ENCODE measurements at places on chromosomes 2 and 18.

- DNase-seq = peak; percentile 56
Observed at GRCh38 chr2:1731963-1732768, 12.1 kb downstream of the PXDN start.

- DNase-seq = no peak
Observed at GRCh38 chr2:66962716-66963115, 434.4 kb upstream of the ETAA1 start.

- DNase-seq = no peak
Observed at GRCh38 chr2:228689053-228689452, 507.6 kb upstream of the SPHKAP start.

GRCh38 chr2:108619925-108620620, 85.8 kb downstream of the LIMS1 start:
- no peak for DNase-seq

DNA sequence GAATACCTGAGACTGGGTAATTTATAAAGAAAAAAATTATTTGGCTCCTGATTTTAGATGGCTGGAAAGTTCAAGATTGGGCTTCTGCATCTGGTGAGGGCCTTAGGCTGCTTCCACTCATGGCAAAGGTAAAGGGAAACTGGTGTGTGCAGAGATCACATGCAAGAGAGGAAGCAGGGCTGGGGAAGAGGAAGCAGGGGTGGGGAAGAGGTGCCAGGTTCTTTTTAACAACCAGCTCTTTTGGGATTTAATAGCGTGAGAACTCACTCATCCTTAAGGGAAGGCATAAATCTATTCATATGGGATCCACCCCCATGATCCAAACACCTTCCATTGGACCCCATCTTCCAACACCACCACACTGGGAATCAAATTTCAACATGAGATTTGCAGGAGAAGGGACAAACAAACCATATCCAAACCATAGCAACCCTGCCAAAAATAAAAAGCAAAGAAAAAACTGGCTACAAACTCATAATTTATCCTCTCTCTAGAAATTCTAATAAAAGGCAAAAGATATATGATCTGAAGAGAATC, 30.4 kb downstream of the PRKRA start:
- no peak for DNase-seq

DNA sequence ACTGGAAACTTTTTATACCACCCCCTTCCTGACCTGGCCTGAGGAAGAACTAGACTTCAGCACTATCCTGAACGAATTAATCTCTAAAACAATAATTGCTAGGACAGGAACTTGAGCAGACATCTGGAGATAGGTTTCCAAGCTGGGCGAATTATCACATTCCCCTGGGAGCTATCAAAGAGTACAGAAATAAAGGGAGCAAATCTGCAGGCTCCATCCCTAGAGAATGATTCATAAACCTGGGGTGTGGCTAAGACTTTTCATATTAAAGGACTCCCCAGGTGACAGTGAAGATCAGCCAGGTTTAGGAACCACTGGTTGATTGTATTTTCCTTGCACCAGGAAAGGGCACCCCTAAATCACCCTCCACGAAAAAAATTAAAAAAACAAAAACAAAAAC, 105.6 kb upstream of the NOL4 start:
- no peak for DNase-seq

DNA sequence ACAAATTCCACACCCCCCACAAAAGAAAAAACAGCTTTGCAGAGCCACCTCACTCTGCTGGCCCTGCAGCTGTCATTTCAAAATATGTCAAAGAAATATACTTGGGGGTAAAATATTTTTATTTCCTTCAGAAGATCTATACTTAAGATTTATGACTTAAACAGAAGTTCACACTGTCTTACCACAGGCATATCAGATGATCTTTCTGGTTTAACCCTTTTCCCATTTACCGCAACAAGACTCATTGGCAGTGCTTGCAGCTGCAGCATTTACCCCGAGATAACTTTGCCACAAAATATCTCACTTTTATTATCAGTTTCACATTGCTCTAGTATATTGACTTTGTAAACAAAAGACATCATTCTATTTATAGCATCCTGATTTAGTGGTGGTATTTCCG, 21.6 kb upstream of the SLC35G4 start:
- DNase-seq = no peak

GRCh38 chr2:71226096-71226964, 573 bp downstream of the PAIP2B start:
- no peak for DNase-seq

- no peak for DNase-seq
Observed at GRCh38 chr18:56085551-56085950, 497.6 kb upstream of the TCF4 start.

- peak; percentile 83 for DNase-seq
Observed at GRCh38 chr2:12317814-12318426, 398.8 kb upstream of the TRIB2 start.

DNA sequence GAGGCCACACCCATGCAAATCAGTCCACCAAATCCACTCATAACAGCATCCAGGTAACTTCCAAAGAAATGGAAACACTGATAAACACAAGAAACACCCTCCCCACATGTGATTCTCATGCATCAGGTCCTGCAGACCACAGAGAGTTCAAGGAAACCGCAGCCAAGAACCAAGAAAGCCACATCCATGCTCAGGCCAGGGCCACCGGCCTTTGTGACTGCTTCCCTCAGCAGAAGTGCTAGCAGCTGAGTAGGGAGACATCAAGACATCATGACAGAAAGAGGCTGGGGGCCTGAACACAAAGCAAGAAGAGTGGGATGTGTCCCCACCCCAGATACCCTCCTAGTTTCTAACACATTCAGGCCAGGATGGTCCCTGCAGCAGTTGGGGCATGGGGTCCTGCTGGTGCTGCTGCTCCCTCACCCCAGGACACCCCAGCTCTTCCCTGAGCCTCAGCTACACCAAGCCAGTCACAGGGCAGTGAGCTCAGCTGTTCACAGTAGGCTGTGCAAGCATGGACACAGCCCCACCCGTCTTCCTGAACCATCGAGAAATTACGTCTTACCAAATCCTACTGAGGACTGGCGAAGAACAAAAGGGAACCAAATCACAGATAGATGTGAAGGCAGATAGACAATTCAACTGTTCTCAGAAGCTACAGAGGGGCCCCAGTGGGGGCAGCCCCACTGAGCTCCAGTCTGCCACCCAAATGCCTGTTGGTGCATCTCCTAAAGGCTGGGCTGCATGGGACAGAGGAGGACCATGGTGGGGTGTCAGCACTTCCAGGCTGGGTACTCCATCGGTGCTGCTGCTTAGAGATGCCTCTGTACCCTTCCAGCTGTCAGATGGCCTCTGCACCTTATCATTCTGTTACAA, 60.9 kb downstream of the HDAC4 start:
- DNase-seq = no peak

- no peak for DNase-seq
Observed at GRCh38 chr18:58557008-58557435, 71.9 kb downstream of the ALPK2 start.

DNA sequence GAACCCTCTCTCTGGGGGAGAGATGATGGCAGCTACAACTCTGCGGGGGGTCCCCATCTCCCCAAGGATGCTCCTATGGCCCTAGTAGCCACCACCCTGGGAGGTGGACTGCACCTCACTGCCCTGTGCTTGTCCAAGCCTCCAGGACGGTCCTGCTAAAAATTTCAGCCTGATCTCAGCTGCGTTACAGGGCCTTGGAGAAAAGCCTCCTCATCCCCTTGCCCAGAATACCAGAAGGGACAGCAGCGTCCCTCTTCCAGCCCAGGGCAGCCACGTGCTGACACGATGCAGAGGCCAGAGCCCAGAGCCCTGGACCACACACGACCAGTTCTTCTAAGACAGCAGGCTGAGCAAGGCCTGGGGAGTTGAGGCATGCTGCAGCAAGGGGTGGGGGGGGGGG, 81.9 kb downstream of the GFPT1 start:
- DNase-seq = no peak

DNA sequence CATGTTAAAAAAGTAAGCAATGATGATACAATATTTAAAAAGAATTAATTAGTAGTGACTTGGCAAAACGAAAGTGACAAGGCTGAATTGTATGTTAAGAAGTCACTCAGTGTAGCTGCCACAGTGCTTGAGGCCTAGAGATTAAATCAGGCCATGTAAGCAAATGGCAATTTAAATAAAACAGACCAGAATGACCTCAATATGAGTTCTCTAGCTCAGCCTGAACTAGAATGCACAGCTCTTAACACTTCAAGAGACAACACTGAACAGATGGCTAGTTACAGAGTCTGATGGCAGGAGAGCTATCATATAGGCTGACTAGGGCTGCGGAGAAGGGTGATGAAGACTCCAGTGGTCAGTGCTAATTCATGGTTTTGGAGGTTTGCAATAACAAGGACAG, 117.9 kb upstream of the ZBTB14 start:
- DNase-seq = no peak

GRCh38 chr2:42921721-42922120, 129.3 kb upstream of the HAAO start:
- no peak for DNase-seq

- DNase-seq = no peak
Observed at GRCh38 chr18:74996996-74997395, 211.9 kb downstream of the PTGR3 start.

GRCh38 chr2:149787206-149787605, 199.6 kb upstream of the MMADHC start:
- DNase-seq = no peak

DNA sequence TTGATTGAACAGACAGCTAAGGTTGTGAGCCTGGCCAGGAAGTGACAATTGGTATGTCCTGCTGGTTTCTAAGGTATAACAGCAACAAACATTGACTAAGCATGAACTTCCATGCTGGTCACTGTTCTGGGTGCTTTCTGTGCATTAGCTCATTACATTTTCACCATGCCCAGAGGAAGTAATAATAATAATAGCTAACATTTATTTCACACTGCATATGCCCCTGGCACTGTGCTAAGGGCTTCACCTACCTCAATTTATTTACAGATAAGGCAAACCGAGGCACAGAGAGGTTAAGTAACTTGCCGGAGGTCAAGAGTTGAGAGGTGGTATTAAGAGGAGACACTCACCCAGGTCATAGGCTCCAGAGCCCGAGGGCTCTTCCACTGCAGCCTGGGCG, 113.6 kb downstream of the PDCL3 start:
- DNase-seq = no peak

DNA sequence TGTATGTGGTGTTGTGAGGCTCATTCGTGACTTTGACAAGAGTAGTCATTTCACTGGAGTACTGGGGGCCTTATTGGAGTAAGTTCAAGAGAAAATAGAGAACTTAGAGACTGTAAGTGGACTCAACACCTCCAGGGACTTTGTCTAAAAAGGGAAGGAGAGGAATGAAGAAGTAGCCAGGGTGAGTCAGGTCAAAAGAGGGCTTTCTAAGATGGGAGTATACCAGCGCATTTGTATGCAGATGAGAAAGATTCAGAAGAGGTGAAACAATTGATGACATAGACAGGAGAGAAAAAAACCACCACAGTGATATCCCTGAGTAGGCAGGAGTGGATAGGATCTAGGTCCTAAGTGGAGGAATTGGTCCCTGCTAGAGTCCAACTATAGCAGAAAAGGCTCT, 246.8 kb downstream of the IKZF2 start:
- no peak for DNase-seq

DNA sequence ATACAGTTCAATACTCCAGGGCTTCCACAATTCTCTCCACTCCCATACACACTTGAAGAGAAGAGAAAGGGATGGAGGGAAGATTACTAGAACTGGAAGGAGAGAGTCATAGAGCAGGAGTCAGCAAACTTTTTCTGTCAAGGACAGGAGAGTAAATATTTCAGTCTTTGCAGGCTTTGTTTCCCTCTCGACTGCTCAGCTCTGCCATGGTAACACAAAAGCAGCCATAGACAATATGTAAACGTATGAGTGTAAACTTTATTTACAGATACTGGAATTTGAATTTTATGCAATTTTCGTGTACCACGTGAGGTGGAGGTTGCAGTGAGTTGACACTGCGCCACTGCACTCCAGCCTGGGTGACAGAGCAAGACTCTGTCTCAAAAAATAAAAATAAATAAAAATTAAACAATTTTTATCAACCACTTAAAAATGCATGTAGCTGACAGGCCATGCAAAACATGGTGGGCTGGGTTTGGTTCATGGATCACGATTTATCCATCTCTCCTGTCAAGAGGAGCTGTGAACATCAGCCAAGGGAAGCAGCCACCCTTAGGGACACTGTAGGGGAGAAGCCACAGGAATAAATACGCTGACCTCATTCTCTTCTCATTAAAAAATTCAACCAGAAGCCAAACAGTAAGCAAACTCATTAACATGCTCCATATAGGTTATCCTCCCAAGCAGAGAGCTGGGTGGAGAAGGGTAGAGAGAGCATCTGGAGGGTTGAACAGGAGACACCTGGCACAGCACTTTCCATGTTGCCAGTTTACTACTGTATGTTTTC, 266.4 kb upstream of the FN1 start:
- DNase-seq = no peak

- no peak for DNase-seq
Observed at GRCh38 chr2:37623406-37623805, 48.0 kb downstream of the CDC42EP3 start.

GRCh38 chr2:168320267-168320666, 72.9 kb upstream of the STK39 start:
- no peak for DNase-seq

DNA sequence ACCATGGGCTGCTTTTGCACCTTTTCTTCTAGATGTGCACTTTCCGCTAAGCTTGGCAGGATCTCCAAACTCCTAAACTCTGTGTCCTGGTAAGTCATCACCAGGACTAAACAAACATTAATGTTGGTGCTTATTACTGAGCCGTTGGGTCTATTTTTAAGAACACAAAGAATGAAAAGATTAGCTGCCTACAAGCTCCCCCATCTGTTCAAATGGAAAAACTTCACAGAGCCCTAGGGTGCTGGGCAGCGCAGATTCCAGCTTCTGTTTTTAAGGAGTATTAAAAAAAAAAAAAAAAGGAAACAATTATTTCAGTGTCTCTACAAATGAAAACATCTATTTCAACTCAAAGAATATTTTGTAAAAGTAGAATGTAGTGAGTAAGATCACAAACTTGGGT, 97.8 kb upstream of the AQP4 start:
- DNase-seq = peak; percentile 13

GRCh38 chr2:55115761-55116597, 65.7 kb upstream of the RTN4 start:
- peak; percentile 54 for DNase-seq

GRCh38 chr2:38315707-38316333, 61.3 kb downstream of the ATL2 start:
- DNase-seq = peak; percentile 26

GRCh38 chr2:175793648-175794047, 208.4 kb downstream of the LNPK start:
- no peak for DNase-seq
